ENCODE measurements at places on chromosomes 7 and 10.

- DNase-seq = no peak
These were observed 290.2 kb upstream of the CDC14C start for GRCh38 chr7:48634116-48634632.

- DNase-seq = no peak
These were observed 102.3 kb downstream of the EPC1 start for GRCh38 chr10:32244421-32245207.

DNA sequence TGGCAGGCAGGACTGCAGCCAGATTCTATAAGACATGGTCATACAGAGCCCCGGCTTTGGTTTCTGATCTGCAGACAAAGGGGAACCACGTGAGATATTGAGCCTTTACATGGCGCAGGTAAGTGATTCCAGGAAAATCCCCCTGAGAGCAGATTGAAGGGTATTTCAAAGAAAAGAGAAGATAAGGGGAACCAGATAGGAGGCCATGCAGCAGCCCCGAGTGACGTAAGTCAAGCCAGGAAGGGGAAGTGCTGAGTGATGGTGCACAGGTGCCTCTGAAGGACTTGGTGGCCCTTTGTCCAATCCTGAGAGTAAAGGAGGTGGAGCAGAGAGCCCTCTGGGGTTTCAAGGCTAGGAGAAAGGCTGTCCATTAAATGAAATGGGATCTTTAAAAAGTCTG lies 329.0 kb downstream of the ACTR3B start:
- no peak for DNase-seq

- no peak for DNase-seq
These were observed 113.2 kb downstream of the KMT2E start for GRCh38 chr7:105127179-105127578.

- DNase-seq = no peak
These were observed 263.2 kb downstream of the STK31 start for GRCh38 chr7:23973264-23973663.

DNA sequence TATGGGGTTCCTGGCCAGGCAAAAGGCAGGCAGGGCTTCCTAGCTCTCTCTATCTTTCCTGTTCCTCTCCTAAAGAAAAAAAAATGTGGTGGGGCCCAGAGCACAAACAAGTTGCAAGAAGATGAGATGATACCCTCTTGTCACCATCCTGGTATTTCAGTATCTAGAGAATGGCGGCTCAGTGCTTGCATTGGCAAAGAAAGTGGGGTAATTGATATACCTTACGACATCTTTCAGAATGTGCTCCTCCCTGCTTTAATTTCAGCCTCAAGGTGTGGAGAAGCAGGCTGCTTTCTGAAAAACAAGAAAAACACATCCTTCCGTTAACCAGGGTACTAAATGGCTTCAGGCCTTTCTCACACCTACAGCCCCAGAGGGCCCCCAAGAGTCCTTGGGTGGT lies 34.5 kb upstream of the CUX1 start:
- DNase-seq = no peak

- DNase-seq = peak; percentile 64
These were observed 14.6 kb downstream of the EPC1 start for GRCh38 chr10:32332299-32332750.

DNA sequence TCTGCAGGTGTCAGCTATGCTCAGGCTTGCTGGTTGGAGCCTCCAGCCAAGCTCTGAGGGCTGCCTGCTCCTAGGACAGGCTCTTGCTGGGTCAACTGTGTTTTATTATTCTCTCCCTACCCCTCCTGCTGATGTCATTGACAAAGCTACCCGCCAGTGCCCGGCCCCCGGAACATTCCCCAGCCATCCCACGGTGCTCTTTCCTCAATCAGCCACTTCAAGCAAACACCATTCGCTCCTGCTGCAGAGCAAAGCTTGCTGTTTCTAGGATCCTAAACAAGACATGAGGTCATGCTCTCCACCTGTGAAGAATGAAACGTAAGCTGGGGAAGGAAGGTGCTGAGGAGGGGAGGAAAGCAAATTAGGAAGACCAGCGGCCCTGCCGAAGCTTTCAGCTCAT lies 2.1 kb upstream of the C10orf71 start:
- DNase-seq = no peak

DNA sequence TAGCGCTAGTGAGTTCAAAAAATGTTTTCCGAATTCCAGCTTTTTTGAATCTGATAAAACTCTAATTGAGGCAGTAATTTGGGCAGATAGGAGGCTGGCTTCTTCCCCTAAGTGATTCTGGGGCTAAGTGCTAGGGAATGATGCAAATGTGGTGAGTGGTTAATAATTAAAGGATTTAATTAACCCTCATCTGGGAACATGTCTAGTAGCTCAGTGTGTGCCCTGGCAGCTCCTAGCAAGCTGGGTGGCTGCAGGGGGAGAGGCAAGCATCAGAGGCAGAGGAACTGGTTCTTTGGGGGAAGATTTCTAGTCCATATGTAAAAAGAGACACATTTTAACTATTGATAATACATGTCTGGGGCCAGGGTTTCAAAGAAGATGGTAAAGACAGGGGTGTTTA lies 354.5 kb downstream of the WDR11 start:
- DNase-seq = no peak

DNA sequence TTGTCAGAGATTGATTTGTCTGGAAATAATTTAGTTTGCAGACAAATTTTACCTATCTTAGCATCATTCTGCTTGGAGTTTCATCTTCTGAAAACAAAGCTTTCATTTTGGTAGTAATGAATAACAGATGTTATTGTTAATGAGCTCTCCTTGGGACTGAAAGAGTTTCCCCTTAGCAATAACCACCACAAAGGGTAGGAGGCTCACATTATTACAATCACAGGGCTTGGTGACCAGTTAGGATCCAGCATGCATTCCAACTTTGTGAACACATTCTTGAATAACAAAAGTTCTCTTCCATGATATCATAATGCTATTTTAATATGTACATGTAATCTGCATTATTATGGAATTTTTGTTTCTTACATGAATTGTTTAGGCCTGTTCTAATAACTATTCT lies 148.8 kb upstream of the VWC2 start:
- DNase-seq = no peak

GRCh38 chr7:71339924-71340323 lies 208.0 kb downstream of the GALNT17 start:
- DNase-seq = no peak

GRCh38 chr7:151673216-151673615 lies 153.5 kb upstream of the RHEB start:
- no peak for DNase-seq

DNA sequence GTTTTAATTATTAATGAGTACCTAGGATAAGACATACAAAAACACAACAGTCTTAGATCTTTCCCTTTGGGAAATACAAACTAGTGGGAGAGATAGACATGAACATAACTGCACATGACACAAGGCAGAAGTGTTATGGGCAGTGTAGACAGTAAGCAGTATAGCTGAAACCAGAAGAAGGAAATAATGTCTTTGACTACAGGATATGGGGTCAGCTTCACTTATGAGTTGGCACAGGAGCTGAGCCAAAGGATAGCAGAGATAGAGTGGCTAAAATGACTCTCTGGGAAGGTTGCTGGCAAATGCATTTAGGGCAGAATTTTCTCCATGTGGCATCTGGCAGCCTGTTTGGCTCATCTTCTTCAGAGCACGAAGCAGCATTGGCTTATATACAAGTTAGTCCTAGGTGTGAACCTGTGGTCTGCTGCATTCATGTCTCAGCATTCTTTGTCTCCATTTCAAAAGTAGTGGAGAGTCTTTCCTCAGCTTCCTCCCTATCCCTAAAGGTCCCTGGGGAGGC lies 60.3 kb upstream of the FEZF1 start:
- no peak for DNase-seq
